CD4-positive, alpha-beta T cell treated with Interleukin-12 subunit alpha and Interleukin-12 subunit beta, for 1 hour (primary cell): ENCODE measurements at places on chromosomes 7 and 10.

DNA sequence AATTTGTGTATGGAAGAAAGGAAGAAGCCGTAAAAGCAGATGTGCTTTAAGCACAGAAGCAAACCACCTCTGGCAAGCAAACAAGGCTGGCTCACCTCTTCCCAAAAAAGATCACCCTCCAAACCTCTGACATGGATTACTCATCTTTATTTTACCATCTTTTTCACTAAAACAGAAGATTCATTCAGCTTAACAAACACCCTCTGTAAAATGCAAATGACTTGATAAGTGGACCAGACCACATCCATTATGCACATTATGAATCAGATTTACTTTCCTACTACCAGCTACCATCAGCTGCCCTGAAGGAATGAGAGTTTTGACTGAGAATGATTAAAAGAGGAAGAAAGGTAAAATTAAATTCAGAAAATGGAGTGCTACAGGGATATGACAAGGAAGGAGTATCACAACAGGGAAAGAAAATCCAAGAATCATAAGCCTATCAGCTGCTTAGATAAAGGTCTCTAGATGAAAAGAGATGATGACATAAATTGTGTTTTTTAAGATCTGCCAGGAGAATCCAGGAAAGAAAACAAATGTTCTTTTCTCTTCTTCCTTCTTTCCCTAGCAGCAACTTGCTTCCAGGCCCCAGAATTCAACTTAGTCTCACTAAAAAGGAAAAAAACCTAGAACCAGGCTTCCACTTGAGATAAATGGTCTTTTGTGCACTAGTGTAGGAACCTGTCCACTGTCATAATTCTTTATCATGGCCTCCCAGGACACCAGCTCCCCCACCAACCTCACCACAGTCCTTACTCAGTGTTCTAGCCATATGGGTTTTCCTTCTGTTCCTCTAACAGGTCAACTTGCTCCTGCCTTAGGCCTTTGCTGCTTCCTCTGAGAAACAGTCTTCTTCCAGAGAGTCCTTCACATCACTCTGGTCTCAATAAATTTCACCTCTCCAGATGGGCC is 47.4 kb downstream of the JAZF1 start:
- DNase-seq, result no peak

GRCh38 chr7:77284005-77284404 is 84.4 kb upstream of the FGL2 start:
- no peak for DNase-seq

- DNase-seq, result no peak
These were observed 189.2 kb downstream of the CSTF2T start for GRCh38 chr10:51510231-51510630.

- DNase-seq, result no peak
These were observed 296.2 kb upstream of the MGMT start for GRCh38 chr10:129170812-129171211.

GRCh38 chr10:119447823-119448546 is 94.5 kb downstream of the RGS10 start:
- DNase-seq, result no peak

- peak; percentile 54 for DNase-seq
These were observed 32.0 kb upstream of the ARMS2 start for GRCh38 chr10:122422266-122422989.

- no peak for DNase-seq
These were observed 90.8 kb downstream of the PRLHR start for GRCh38 chr10:118504467-118505205.

GRCh38 chr10:122148876-122149560 is 122.1 kb upstream of the BTBD16 start:
- DNase-seq, result no peak

DNA sequence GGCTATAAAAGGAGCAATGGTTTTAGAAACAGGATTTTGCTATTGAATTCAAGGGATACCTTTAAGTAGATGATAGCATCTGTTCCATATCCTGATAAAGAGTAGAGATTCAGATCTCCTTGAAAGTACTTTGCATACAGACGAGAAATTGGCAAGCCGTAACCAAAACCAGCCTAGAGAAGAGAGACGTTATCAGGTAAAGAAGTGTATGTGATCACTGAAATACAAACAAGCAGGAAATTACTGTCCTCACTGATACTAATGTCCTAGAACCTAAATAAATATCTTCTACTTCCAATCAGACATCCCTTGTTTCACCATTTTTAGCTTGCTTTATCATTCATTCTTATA is 9.4 kb downstream of the PDK4 start:
- no peak for DNase-seq

DNA sequence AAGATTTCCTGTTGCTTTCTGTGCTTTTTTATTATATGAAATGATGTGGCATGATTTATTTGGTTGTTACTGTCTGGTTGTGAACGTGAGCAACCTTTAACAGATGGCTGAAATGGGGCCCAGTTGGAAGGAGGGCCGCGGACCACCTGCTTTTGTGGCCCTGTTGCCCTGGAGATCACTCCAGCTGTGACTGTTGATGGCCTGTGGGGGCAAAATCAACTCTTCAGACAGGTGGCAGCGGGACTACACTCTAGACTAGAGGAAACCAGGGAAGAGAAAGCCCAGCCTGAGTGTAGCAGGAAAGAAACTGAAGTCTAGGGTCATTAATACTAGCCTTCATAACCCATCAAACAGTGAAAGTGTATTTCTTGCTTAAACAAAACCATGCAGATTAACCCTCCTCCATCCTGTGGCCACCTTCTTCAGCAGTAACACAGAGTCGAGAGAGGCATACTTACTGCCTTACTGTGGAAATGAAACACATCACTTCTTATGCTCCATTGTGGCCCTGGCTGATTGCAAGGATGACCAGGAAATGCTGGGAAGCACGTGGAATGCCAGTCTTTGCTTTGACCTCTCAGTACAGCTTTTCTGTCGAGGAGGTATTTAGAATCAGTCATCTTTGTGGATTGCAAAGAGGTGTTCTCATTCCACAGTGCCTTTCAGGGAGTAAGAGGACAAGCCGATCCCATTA is 80.5 kb downstream of the CCNY start:
- no peak for DNase-seq

- DNase-seq, result no peak
These were observed 593.2 kb downstream of the LRMDA start for GRCh38 chr10:76024460-76025123.

DNA sequence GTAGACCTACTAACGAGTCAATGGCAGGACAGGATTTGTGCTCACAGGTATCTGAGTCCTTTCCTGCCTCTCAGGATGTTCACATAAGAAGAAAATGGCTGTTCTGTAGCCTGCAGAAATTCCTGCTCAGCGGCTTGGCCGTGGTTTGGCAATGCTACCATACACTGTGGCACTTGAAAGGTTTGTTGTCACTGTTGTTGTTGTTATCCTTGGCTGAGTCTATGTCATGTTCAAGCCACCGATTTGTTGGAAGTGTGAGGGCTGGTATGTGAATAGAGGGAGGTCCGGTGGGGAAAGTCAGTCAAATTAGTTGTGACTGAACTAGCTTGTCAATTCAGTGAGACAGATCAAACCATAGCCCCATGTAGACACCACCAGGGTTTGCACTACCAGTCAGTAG is 199.9 kb downstream of the TRIL start:
- DNase-seq, result no peak

GRCh38 chr7:14752301-14752700 is 150.2 kb downstream of the DGKB start:
- no peak for DNase-seq

GRCh38 chr7:114085313-114085591 is 166.4 kb upstream of the PPP1R3A start:
- no peak for DNase-seq

GRCh38 chr7:55172161-55172560 is 153.3 kb downstream of the EGFR start:
- DNase-seq, result no peak

- DNase-seq, result no peak
These were observed 648.8 kb downstream of the ARL4A start for GRCh38 chr7:13336227-13336626.

- peak; percentile 56 for DNase-seq
These were observed 5.1 kb upstream of the ELFN1 start for GRCh38 chr7:1664711-1665548.

DNA sequence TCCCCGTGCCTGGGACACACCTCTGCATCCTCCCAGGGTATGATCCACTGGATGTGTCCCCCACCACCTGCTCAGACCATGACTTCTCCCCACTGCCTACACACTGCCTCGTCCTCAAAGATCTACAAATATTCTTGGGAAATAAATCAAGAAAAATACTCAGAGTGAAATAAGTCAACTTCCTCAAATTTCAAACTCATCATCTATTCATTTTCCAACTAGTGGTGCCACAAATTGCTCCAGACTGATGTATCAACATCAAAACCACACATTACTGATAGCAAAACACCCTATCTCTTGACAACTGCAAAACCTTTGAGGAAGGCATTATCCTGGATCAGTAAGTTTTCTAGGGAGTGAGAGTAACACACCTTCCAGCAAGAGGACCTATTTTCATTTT is 87.7 kb downstream of the GRB10 start:
- DNase-seq, result no peak

- no peak for DNase-seq
These were observed 47.8 kb upstream of the CALCR start for GRCh38 chr7:93622036-93623033.

DNA sequence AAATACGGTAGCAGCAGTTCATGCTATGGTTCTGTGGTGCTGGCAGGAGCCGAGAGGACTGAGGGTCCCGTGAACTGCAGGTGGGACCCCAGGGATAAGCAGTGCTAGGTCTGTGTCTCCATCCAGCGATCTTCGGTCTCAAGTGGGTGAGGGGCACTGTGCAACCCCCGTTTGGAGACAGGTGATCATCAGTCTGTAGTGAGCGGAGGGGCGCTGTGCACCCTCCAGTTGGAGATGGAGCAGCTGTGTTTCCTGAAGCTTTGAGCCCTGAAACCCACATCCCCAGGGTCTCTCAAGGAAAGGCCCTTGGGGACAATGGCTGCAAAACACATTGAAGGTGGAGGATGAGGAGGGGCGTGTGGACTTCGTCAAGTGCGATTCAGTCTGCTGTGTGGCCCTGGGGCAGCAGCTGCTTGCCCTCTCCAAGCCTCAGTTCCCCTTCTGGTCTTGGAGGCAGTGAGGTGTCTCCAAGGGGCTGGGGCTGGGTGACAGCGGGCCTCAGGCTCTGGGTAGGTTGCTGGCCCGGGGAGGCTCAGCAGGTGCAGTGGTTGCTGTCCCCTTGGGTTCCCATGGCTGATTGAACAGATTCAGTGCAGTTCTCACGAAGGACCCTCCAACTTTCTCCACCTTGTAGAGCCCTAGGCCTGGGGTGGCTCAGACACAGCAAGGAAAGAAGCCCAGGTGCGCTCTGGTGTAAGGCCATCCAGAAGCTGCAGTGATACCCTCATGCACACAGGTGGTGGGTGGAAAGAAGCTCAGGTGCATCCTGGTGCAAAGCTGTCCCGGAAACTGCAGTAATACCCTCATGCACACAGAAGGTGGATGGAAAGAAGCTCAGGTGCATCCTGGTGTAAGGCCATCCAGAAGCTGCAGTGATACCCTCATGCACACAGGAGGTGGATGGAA is 160.6 kb downstream of the ADARB2 start:
- DNase-seq, result no peak

DNA sequence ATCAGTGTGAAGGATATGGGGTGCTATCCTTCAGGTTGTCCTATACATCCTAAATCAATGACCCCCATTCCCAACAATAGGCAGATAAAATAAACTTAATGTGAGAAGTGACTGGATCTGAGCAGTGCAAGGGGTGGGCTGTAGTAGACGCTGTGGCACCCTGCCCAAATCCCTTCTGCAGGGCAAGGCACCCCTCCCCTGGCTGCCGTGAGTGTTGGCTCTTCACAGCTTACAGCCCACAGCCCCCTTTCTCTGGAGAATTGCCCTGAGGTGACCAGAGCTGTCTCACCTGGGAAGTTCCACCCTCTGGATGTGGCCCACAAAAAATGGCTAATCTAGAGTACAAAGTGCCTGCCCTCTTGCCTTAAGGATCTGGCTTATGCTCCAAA is 25.8 kb upstream of the PPIF start:
- DNase-seq, result no peak

GRCh38 chr10:11036424-11037011 is 18.8 kb downstream of the CELF2 start:
- DNase-seq, result no peak

GRCh38 chr10:12943425-12943824 is 58.1 kb downstream of the CCDC3 start:
- no peak for DNase-seq

- no peak for DNase-seq
These were observed 231.3 kb downstream of the GALNT17 start for GRCh38 chr7:71363223-71363622.

- no peak for DNase-seq
These were observed 246 bp upstream of the WDFY4 start for GRCh38 chr10:48684463-48684791.

DNA sequence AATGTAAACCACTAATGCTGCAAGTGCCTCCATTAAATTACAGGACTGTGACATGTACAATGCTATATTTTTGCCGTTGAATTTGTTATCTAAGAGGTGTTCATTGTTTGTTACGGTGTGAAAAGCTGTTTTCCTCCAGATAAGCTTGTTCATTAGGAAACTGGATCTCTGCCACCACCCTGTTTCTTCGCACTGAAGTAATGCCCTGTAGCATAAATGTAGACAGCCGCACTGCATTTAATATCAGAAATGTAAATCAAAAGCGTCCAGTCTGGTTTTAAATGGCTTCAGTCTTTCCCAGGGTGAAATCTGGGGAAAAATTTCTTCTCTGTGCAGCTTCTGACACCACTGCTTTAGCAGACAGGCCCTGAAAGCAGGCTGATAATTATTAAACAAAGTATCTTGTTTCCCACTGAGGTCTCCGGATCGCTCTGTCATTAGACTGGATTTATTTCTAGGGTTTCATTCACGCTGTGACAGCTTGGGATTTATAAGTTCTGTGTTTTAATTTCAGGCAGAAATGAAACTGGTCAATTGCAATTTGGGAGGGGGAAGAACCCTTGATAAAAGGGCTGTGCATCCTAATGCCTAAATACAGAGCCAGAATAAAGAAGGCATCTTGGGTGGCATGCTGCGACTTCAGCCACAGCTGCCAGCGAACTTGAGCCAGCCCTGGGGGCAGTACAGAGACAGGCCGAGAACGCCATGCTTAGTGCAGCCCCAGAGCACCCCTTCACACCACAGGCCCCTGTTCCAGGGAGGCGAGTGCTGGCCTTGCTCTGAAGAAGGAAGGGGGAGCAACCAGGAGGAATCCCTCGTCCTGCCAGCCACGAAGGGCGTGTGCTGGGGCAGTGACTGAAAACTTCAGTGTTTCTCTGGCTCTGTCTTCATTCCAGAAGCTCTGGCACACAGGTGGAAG is 547.7 kb upstream of the GALNT17 start:
- DNase-seq, result no peak

DNA sequence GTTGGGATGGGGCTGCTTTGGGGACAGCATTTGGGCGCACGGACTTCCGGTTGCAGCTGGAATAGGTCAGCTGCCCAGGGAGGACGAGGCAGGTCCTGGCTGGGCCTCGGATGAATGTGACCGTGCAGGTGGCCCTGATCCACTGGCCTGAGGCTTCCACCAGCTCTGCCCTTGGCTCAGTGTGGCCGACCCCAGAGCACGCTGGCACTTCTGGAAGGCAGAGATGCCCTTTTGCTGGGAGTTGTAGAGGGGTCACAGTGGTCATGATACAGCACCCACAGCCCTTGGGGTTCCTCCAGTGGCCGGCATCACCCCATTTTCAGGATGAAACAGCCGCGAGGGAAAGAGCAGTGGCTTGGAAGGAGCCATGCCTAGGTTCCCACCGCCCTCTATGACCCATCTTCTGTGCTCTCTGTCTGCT is 19.0 kb downstream of the ADCY1 start:
- no peak for DNase-seq
